ENCODE measurements at places on chromosomes 16 and 17.

- DNase-seq: no peak
These were observed 51.2 kb upstream of the NKD1 start for GRCh38 chr16:50496990-50497389.

DNA sequence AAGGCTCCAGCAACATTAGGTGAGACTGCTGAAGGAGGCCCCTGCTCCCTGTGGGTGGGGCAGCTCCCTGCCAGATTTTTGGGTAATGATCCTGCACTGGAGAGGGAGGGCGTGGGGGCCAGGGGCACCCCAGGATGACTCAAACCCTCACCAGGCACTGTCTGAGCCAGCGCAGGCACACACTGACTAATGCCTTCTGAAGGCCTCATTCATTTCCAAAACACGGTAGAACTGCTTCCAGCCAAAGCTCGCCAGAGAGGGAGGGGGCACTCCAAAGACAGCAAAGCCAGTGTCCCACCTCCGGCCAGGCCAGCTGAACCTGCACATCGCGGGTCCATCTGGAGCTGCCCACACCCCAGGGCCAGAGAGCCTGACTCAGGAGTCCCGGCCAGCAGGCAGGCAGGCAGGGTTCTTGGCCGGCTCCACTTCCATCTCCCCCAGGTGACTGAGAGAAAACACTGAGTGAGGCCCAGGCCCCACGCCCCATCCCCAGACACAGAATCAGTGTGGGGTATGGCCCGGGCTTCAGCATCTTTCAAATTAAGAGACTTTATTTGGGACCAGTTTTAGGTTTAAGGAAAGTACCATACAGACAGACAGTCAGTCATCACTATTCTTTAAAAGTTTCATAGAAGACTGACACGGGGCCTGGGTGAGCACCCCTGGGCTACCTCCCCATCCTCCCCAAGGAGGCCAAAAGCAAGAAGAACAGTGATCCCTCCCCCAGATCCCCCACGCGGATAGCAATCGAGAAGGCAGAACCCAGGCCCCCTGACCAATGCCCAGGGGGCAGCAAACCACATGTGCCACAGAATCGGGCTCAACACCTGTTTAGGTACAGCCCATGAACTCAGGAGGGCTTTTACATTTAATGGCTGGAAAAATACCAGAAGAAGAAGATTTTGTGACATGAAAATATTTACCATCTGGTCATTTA lies 2.3 kb downstream of the PIEZO1 start:
- peak; percentile 80 for DNase-seq

- no peak for DNase-seq
These were observed 36.5 kb downstream of the DHX38 start for GRCh38 chr16:72129976-72130656.

- DNase-seq: no peak
These were observed 10.7 kb downstream of the NLK start for GRCh38 chr17:28053044-28053670.

DNA sequence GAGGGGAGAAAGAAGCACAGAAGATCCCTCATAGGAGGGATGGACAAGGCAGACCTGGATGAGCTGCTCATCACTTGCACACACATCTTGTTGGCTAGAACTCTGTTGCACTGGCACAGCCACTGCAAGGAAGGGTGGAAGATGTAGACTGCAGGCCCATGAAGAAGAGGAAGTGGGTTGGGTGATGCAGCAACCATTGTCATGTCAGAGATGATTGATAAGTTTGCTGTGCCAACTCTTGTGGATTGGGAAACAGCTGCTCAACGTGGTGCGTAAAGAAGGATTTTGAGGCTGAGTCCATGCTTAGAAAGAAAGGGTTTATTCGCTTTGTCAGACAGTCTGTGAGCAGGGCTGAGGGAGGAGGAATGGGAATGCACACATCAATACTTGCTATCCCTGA lies 161.4 kb upstream of the MPHOSPH6 start:
- no peak for DNase-seq

DNA sequence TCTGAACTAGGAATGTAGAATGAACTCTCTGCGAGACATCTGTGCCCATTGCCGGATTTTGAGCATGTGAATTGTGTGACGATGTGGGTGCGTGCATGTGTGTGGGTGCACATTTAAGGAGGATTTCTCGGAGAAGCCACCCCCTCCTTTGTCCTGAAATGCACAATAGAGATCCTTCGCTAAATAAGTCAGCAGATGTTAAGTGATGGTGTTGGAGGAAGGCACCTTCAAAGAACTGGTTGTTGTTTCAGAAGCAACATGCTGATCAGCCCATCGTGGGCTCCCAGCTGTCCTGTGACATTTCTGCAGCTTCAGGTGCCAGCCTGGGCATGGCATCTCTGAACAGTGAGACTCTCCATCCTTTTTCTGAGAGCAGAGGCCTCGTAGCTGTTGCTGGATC lies 194.9 kb downstream of the MSI2 start:
- no peak for DNase-seq

- DNase-seq: no peak
These were observed 6.0 kb downstream of the FHOD1 start for GRCh38 chr16:67241008-67241900.

DNA sequence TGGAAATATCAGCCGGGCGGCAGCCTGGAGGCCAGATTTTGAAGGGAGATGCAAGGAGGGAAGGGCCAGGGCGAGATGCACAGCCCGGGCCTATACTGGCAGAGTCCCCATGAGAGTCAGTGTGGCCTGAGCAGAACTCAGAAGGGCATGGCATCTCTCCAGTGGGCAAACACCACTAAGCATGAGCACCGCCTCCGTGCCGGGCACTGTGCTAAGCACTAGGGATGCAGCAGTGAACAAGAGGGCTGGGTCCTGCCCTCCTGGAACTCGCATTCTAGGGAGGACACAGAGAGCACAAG lies 33.5 kb downstream of the TK2 start:
- DNase-seq: no peak

GRCh38 chr16:48907906-48908634 lies 298.1 kb upstream of the N4BP1 start:
- DNase-seq: no peak

- DNase-seq: no peak
These were observed 4.4 kb upstream of the ARMC7 start for GRCh38 chr17:75105126-75106080.

GRCh38 chr16:8044796-8045195 lies 545.5 kb downstream of the TMEM114 start:
- no peak for DNase-seq

DNA sequence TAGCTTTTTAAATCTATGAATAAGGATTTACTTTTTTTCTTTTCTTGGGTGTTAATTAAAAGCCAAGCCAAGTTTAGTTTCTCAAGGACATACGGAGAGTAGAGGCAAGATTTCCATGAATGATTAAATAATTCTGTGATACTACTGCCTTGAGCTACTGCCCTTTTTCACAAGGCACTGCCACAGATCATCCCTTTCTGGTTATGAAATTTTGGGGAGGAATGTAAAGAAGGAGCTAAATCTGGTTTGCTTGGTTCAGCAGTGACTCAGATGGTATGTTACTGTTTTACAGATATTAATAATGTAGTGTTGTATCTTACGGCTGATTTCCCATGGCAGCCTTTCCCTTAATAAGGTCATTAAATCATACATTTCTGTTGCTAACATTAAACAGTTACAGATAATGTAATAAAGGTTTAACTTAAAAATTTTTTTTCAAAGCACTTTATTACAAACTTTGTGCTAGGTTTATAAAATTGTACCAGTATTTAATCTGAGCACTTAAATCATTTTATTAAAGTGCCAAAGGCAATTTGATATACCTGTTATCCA lies 2.6 kb downstream of the WSB1 start:
- no peak for DNase-seq

DNA sequence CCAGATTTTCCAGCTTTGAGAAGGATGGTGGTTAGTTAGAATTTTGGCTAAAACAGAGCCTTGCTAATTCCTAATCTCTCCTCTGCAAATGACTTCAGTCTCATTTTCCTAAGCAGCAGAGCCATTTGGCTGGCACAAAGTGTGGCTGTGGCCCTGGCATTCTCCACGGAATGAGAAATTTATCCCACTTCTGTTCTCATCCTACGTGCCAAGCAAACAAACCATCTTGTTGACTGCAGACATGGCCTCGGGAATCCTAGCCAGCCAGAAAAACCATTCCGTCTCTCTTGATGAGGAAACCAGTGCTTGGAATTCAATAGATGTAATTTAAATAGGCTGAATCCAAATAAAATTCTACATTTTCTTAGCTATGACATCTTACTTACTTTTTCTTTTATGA lies 34.1 kb upstream of the ELAC2 start:
- DNase-seq: no peak

DNA sequence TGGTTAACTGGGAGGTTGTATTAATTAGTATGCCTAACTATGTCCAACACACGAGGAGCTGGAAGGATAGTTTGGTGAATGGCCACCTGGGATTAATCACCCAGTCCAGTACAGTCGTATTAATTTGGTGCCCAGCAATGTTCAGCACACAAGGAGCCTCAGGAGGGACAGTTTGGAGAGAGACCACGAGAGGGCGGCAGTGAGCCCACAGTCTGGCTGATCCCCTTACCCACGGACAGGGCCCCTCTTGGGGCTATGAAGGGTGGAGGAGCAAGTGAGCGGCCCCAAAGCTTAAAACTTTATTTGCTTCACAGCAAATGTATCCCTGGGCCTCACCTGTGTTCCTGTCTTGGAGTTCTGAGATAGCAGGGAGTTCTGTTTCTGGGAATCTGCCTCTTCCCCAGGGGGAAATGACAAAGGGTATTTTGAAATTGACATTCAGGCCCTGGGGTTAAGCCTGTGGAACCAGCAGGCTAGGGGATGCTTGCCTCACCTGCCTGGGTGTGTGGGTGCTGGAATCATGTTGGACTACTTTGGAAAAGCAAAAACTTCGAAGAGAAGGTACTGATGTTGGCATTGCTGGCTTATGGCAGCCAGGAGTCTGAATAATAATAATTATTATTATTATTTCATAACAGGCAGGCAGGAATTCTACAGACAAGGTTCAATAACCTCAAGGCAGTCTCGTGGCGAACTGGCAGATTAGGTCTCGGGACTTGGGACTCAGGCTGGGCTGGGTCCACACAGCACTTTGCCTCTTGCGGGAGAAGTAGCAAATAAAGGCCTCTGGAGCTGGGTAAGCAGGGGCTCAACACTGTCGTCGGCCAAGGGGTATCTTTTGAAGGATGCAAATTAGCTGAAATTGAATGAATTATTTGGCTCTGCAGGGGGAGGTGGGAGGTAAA lies 227.6 kb upstream of the ASIC2 start:
- DNase-seq: no peak

GRCh38 chr17:34283571-34283970 lies 2.0 kb upstream of the CCL11 start:
- no peak for DNase-seq

- DNase-seq: no peak
These were observed 1893.0 kb downstream of the TP53TG3F start for GRCh38 chr16:35352431-35352830.

DNA sequence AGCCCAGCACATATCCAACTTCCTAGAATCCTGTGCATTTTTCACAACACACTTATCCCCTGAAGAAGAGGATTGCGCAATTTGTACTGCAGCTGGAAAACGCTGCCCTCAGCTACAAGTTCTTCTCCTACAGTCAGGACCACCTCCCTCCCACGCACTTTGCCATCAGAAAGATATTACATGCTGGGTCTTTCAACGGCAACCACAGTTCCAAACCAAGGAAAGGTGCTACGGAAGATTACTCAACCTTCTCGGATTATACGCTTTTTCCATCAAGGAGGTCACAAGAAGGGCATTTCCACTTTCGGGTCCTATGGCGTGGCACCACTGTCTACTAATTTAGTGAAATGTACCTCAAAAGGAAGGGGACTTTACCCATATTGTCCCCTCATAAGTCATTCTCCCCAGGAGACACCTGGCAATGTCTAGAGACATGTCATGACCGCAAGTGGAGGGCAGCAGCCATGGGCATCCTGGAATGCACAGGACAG lies 35.2 kb downstream of the USP7 start:
- DNase-seq: no peak

- no peak for DNase-seq
These were observed 14.2 kb downstream of the USP10 start for GRCh38 chr16:84714028-84714427.

DNA sequence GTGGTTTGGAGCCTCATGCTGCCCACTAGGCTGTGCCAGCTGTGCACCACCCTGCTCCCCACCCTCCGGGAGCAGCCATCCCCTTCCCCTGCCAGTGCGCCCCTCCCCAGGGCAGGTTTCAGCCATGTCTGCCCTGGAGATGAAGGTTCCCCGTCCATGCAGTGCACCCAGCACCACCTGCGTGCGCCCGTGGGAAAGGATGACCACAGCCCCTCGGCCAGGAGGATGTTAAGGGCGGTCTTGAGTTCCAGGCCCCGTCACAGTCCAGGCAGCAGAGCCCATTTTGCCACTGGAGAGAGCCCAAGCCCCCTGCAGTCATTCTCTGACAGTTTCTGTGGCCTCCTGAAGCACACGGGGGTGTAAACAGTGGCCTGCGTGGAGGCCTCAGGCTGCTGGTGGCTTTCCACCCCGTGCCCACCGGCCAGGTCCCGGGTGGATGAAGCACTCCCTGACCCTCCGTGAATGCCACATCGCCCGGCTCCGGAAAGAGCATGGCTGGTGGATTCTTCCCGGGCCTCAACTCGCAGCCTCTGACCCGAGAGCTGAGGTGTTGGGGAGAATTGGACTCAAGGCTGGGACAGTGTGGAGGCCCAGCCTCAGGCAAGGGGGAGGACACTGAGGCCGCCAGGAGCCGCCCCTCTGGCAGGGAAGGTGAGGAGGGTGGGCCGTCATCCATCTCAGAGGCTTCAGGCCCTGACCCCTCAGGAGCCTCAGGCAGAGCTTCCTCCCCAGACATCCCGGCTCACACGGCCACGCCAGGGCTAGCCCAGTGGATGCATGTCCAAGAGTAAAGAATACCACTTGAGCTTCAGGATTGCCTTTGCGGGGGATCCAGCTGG lies 69.7 kb upstream of the CHMP6 start:
- DNase-seq: no peak

DNA sequence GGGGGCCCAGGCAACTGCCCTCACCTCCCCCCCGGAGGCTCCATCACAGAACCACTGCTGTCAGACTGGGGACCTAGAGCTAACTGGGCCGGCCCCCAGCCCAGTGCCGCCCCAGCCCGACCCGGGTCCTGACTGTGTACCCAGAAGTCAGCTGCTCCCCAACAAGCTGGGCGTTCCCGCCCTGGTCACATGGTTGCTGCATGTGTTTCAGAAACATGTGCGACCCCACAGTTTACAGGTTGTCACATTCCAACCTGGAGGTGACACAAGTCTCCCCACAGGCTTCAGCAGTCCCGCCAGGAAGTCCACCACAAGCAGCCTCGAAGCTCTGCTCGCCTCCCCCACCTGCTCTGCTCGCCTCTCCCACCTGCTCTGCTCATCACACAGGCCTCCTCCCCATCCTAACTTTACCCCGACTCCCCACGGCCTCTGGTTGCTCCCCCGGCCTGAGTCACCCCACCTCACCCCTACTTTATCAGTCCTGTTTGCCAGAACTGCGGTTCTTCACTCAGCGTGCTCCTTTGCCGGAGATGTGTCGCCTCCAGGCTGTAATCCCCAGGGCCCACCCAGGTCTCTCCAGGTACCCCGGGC lies 968 bp downstream of the MRPL28 start:
- no peak for DNase-seq

DNA sequence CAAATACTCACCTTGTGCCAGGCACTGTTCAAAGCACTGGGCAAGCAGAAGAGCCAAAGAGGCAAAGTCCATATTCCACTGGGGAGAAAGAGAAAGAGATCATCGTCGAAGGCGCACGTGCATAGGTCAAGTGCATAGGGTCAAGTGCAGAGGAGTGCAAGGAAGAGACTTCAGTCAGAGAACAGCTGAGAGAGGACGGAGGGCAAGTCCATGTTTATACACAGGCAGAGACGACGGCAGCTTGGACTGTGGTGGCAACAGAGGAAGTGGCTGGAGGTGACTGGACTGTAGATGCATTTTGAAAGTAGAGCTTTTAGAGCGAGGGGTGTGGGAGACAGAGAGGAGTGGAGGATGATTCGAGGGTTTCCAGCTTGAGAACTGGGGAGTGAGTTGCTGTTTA lies 74.7 kb upstream of the SDK2 start:
- DNase-seq: no peak
